Ovary (tissue), 10 donors: ENCODE measurements at places on chromosomes 12 and 14.

GRCh38 chr14:51836417-51836816 is 24.0 kb upstream of the GNG2 start:
- DNase-seq = no peak

DNA sequence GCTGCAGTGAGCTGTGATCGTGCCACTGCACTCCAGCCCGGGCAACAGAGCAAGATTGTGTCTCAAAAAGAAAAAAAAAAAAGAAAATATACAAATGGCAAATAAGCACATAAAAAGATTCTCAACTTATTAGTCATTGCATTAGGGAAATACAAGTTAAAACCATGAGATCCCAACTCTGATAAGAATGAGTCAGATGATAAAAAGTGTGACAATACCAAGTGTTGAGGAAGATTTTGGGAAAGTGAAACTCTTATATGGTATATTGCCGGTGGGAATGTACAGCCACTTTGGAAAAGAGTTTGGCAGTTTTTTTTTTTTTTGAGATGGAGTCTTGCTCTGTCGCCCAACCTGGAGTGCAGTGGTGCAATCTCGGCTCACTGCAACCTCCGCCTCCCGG is 7.6 kb upstream of the PRPF40B start:
- no peak for DNase-seq

DNA sequence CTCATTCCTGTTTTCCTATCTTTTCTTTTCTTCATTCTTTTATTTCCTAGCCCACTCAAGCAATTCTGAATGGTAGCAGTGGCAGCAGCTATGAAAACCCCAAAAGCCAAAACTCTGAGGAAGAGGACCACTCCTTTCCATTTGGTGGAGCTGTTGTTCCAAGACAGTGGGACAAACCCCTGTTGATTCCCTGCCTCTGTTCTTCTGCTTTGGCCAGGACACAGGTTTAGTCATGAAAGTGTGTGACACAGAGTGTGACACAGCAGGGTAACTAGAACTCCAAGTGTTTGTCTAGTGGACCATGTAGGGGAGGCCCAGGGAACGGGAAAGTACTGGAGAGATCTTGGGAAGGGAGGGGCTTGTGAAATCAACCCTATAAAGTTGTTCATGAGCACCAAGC is 71.1 kb downstream of the PTCSC3 start:
- no peak for DNase-seq

DNA sequence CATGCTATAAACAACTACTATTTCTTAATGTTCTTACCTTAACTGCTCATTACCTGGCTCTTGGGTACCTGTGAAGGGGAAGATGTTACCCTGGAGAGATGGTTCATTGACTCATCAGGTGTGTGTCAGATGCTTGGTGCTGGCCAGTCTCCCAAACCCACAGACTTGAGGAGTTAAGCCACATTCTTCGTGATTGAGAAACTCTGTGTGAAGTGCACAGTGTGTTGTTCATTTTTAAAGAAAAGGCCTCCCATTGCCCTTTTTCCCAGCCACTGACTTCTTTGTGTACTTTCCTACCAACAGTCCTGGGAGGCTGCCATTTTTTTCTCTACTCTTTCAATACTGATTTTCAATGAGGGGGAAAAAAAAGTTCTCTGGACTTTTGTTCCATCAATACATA is 3.2 kb downstream of the MGST1 start:
- no peak for DNase-seq

DNA sequence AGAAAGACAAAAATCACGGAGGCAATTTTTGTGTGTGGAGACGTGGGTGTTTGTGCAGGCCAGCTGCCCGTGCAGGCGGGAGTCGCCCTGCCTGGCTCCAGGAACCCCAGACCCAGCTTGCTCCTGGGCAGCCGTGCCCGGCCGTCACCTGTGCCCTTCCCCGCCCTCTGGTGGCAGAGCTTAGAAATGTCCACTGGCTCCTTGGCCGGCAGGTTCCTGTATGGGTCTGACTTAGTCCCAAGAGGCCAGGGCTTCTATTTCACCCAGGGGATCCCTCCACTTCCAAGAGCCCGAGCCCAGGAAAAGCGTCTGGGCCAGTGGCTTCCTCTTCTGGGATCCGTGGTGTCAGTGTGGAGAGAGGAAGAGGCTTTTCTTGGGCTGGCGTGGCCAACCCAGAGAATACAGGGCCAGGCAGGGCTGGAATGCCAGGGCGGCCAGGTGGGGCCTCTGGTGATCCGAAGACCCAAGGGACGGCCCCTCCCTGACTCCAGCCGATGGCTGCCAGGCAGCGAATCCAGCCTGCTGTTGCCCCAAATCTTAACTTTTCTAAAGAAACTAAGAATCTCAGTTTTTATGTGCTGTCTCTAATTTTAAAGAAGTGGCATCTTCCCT is 120.9 kb downstream of the TMEM132C start:
- peak; percentile 44 for DNase-seq

DNA sequence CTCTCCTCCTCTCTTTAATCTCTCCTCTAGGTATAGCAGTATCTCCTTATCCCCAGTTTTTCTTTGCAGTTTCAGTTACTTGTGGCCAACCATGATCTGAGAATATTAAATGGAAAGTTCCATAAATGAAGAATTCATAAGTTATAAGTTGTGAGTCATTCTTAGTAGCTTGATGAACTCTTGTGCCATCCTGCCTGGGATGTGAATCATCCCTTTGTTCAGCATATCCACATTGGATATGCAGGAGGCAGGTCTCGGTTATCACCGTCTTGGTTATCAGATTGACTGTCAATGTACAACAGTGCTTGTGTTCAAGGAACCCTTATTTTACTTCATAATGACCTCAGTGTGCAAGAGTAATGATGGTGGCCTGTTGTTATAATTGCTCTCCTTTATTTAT is 134.0 kb downstream of the TMEM117 start:
- DNase-seq = no peak

DNA sequence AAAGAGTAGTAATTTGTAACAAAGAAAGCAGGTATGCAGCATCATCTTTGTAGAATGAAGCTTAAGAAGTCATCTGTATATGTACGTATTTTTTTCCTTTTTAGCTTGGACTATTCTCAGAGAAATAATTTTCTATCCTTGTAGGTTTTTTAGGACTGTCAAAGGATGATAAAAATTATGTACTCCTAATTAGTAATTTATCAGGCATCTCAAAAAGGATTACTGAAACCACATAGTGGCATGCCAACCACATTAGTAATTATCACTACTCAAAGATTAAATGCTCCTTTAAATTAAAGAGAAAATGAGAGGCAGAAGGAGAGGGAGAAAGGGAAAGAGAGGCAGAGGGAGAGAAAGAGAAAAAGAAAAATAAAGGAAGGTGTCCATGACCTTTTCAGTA is 17.3 kb downstream of the TTC8 start:
- DNase-seq = no peak

DNA sequence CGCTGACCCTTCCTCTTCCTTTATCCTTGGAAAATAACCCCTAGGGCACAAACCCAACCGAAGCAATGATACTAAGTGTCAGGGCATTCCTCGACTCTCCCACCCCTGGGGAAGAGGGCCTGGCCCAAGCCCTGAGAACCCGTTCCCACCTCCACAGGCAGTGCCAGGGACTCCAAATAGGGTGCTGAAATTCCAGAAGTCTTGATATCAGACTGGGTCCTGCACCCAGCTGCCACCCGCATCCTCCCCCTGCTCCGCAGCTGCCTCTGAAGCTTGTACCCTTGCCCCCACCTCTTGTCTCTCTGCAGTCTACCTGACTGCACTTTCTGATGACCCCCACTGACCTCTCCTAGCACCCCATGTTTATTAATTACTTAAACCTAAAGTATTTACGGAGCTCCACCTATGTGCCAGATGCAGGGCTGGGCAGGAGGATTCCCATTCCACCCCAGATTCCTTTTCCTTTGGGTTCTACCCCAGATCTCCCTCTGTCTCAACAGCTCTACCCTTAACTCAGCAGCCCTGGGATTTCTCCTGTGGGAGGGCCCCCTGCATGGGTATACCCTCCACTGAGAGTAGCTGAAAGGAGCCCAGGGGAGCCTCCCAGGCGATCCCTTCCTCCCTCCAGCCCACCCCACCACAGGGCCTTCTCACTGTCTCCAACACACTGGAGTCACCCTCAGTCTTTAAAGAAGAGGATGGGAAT is 4.1 kb upstream of the KRT18 start:
- DNase-seq = no peak

- no peak for DNase-seq
These were observed 208.4 kb downstream of the EFCAB11 start for GRCh38 chr14:89746135-89746534.

- DNase-seq = no peak
These were observed 32.6 kb downstream of the NUAK1 start for GRCh38 chr12:106106061-106106566.

- DNase-seq = no peak
These were observed 17.1 kb upstream of the MED13L start for GRCh38 chr12:116294454-116295165.

DNA sequence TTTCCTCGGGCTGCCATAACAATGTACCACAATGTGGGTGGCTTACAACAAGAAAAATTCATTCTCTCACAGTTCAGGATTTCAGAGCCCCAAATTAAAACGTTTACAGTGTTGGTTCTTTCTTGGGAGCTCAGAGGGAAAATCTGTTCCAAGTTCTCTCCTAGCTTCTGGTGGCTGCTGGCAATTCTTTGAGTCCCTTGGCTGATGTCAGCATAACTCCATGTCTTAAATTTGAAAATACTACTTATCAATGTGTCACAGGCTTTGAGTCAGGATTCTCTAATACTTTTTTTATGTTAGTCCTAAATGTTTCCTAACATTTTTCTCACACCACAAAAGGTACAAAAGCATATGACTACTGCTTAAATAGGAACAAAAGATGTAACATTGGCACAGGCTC is 198.4 kb upstream of the ATXN7L3B start:
- DNase-seq = no peak

DNA sequence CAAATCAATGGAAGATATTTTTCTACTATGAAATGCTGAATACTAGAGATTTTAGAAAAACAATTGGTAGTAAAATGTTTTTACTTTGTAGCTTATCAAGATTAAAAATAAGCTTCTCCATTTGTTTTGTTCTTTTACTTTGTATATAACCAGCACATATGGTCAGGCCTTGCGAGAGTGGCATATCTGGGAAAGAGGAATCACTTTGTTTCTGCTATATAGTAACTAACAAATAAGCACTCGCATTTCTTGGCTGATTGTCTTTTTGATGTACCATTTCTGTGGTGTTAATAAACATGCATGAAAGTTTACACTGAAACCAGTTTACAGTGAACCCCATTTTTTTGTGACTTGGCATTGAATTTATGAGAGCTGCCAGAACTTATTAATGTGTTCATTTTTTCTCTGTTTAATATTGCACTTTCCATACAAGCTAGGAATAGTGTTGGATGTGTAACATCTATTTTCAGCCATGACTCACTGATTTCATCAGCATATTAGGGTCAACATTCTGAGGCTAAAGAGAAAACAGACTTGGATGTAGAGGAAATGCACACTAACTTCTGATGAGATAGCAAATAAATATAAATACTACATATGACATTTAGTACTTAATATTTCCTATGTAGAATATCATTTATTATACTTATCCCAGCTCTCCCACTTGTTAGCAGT is 635.5 kb downstream of the KCNH5 start:
- no peak for DNase-seq

- no peak for DNase-seq
These were observed 11.1 kb upstream of the SLC6A12 start for GRCh38 chr12:225012-225411.

- no peak for DNase-seq
These were observed 45.5 kb downstream of the ESR2 start for GRCh38 chr14:64248689-64249088.

DNA sequence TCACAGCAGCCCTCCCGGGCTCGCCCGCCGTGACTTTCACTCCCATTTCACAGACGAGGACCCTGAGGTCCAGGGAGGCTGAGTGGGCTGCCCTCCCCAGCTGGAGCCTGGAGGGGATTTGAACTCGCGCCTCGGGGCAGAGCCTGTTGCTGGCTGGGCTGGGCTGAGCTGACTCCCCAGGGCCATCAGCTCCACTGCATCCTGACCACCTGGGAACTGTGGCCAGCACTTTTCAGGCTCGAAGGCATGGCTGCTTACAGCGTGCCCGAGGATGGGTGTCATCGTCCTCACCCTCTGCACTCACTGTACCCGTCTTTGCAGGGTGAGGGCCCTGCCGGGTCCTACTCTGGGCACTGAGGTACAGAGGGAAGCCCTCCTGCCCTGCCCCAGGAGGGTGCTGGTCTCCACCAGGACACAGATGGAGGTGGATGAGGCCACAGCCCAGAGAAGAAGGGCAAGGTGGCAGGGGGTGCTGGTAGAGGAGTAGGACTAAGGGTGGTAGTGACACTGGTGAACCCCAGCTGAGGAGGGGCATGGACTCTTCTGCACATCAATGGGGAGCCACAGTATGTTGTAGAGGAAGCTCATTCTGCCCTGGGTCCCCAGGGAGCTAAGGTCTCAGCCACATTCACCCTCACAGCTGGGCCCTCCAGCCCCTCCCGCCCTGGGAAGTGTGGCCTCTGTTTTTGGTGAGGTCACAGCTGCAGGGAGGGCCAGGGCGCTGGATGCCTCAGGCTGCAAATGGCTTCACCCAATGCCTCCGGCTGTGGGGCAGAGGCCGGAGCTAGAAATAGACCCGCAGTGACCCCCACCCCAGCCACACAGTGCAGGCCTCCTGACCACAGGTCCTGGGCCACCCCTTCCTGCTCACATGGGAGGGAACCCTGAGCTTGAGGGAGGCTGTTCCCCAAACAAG is 365.1 kb upstream of the SFSWAP start:
- DNase-seq = no peak

GRCh38 chr14:100076133-100076532 is 10.9 kb downstream of the EVL start:
- DNase-seq = no peak
